ENCODE measurements at places on chromosomes 2 and 18.

DNA sequence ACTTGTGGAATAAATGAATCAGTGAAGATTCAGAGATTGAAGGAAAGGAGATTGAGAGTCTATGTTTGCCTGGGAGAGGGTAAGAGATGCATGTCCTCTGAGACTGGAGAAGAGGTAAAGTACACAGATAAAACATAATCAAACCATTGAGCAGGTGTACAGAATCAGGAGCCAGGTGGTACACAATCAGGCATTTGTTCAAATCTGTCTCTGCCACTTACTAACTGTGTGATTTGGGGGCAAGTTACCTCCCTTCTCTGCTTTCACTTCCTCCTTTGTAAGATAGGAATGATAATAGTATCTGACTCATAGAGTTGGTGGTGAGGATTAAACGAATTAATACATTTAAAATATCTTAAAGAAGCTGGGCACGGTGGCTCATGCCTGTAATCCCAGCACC is 94.0 kb downstream of the CDK15 start:
- no peak for DNase-seq

DNA sequence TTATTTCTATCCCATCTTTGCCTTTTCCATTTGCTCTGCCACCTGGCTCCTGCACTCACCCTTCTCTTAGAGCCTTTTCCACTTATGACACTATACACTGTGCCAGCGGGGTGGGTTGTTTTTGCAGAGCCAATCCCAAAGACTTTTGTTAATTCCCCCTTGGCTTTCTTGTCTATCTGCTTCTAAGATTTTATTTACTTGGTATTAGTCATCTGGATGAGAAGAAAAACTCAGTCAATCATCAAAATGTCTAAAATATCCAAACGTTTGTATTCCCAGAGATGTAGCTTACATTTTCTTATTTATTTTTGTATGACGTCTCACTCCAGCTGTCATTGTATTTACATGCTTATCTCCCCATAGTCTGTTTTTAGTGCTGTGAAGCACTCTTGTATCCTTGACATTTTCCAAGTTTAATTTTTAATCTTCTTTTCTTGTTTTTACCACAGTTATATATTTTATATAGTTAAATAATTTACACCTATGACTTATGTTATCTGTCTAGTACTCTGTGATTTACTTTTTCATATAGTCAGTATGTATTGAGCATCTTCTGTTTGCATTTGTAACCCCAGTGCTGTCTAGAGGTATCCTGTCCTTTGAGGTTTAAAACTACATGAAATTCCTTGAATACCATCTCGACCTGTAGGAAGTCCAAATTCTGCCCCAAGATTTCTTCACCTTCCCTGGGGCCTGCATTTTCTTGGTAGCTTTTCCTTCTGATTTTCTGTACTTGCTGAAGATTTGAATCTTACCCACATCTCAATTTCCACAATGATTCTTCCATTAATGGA is 55.1 kb downstream of the COL4A3 start:
- DNase-seq, result no peak

- DNase-seq, result no peak
Observed at GRCh38 chr2:165475277-165476004, 5.9 kb downstream of the CSRNP3 start.

GRCh38 chr2:133377599-133377998 is 190.7 kb downstream of the NCKAP5 start:
- no peak for DNase-seq

DNA sequence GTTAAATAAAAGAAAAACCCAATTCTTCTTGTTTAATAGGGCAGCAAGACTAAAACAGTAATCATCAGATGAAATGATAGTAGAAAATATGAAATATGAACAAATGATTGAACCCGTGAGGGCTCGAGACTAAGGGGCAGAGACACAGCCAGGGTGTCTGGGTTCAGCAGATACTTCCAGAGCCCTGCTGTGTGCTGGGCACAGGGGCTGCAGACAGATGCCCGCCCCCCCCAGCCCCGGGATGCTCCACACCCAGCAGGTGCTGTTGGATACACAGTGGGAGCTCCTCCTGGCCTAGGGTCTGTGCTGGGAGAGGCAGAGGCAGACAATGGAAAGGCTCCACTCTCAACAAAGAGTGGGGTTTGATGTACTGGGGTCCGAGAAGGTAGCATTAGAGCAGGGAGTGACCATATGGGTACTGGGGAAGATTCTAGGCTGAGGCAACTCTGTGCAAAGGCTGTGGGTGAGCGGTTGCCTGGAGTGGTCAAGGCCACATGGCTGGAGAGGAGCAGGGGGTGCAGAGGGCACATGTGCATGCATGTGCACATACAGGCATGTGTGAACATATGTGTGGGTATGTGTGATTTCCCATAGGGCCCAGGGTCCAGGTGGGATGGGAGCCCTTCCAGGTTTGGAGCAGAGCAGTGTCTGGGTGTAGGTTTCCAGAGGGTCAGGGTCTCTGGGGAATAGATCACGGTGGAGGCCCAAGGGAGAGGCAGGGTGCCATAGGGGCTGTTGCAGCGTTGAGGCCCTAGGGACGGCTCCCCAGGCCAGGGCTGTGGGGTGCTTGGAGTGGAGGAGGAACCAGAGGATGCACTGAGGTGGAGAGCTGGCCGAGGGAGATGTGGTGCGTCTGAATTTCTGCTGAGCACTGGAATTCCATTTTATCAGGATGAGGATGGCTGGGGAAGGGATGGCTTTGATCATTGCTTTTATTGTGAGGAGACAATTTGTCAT is 36.7 kb downstream of the LDLRAD4 start:
- no peak for DNase-seq

- no peak for DNase-seq
Observed at GRCh38 chr2:64092502-64092901, 51.7 kb downstream of the PELI1 start.

DNA sequence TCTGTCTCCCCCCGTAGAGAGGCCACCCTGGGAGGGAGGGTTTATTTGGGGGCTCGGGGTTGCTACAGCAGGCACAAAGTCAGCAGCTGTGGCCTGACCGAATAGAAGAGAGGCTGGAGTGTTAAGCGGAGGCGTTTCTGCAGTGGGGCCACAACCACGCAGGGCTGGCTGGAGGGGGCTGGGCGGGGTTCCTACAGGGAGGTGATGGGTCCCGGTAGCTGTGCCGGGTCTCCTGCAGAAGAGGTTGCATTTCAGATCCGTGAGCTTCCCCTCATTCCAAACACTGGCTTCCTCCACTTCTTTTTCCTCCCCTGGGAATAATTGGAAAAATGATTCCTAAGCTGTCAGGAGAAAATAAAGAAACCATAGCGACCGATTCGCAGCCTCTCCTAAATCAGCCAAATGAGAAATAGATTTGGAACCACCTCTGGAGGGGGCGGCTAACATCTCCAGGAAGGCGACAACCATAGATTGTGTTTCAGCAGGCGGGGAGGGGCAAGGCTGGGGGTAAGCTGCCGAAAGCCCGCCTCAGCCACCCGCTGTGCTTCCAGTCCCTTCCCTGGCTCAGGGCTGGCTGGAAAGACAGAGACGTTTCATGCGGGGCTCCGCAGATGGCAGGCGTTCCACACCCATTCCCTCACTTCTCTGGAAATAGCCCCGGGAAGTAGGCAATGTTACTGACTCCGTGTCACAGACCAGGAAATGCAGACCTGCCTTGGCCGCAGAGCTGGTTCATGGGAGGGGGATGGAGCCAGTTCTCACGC is 85.6 kb upstream of the TAF1B start:
- DNase-seq, result no peak

GRCh38 chr2:176414641-176415040 is 145.4 kb downstream of the MTX2 start:
- no peak for DNase-seq
